ENCODE measurements at places on chromosomes 3 and 15.

- DNase-seq, result peak; percentile 34
Measured at GRCh38 chr15:56249092-56249491, 5.4 kb upstream of the RFX7 start.

GRCh38 chr3:11602886-11603527, 40.7 kb downstream of the VGLL4 start:
- no peak for DNase-seq

GRCh38 chr3:57078344-57078634, 17.8 kb downstream of the SPATA12 start:
- DNase-seq, result peak; percentile 10

- DNase-seq, result no peak
Measured at GRCh38 chr15:68778876-68779275, 41.8 kb downstream of the ANP32A start.

- DNase-seq, result no peak
Measured at GRCh38 chr3:46851364-46852333, 11.6 kb downstream of the MYL3 start.
